Dermis blood vessel endothelial cell (primary cell): ENCODE measurements at places on chromosomes 5 and 9.

DNA sequence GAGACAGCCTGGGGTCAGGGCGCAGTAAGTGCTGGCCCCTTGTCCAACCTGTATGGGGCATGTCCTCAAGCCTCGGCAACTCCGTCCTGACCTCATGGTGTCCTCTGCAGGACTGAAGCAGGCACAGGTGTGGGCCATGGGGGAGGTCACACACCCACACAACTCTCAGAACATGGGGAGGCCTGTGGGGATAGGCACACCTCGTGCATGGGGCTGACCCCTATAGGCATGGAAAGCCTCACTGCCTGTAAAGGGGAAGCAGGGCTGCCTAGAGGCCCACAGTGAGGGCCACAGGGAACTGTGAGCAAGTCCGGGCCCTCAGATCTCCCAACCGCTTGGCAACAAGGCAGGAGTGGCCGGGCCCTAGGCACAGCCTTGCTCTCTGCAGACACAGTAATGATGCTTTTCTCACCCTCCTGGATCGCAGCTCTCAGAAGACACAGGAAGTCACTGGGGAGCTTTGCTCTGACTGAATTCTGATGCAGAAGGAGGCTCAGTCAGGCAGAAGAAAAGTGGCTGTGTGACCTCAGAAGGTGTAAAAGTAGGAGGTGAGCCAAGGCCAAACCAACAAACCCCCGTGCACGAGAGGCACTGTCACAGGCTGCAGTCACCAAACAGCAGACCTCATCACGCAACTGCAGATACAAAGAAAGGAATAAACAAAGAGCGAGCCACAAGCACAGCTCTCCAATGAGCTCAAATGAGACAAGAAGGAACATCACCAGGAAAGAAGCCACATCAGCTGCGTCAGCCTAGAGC, 5.4 kb downstream of the IPPK start:
- no peak for DNase-seq

DNA sequence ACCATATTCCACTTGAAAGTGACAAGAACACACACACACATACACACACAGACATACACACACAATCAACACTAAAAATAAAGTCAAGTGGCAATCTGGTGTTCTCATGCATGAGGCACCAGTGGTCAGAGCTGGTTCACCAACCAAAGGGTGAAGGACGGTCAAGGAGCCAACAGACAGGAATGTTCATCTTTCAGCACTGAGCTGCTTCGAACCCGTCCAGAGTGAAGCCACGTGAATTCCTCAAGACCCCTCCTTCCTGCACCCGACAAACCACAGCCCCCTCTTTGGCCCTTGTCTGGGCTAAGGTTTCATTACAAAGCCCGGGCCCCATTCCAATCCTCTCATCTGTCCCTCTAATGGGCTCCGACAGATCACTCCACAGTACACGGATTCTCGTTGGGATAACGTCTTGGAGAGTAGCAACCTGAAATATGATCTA, 84.5 kb upstream of the SMIM23 start:
- DNase-seq: no peak

DNA sequence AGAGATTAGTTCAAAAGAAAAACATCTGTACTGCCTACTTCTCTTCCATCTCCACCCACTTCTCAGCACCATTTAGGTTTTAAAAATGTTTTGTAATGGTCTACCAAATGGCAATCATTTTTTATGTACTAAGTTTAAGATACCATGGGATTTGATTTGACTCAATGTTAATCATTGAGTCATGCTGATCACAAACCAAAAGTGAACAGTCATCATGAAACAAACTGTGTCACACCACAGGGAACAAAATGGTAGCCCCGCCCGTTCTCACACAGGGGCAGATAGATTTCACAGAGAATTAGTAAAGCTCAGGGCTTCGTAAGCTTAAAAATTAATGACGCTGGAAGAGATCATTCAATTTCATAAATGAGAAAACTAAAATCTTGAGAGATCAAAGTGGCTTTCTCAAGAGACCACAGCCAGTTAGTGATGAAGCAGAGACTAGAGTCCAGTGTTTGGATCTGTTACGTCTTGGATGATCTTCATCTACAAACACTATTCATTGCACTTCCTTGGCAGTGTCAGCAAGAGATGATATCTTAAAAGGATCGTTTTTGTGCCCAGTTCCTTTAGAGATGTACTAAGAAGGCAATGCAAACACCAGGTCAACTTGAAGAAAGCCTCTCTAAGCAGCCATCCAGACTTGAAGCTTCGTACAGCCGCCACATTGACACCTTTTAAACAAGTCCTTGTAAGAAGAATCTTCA, 33.9 kb upstream of the TRIO start:
- DNase-seq: no peak

DNA sequence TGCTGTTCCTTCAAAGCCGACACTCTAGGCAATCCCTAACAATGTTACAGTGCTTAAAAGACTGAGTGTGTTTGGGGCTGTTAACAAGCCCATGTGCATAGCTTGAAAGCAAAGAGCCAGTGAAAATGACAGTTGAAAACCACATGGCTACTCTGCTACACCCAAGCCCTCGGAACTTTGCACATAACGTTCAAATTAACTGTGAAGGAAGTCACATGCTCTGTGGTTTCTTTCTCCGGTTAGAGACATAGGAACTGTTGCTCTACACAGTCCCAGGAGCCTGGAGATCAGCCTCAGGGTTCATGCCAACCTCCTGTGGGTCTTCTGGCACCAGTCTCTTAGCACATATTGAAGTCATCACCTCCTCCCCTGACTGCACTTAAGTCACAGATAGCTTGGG, 51.1 kb downstream of the C9orf152 start:
- no peak for DNase-seq
